ENCODE measurements at places on chromosomes 4 and X. TPM values are rescaled to one million over a fixed set of nuclear protein-coding genes. Genes with fewer than 3 reads are reported as not detected.

Gene PAGE1
- not detected for total RNA-seq

Gene ETDB
- total RNA-seq, result not detected

Gene C4orf54
- total RNA-seq, result not detected

Gene CFI
- total RNA-seq, result 21.2 TPM

Gene LRAT
- total RNA-seq, result not detected

Gene ELF4
- total RNA-seq, result 7.7 TPM

Gene MID2
- 15.0 TPM for total RNA-seq

Gene ADGRG4
- total RNA-seq, result not detected

Gene JAKMIP1
- not detected for total RNA-seq

Gene GALNTL6
- not detected for total RNA-seq

Measured in cardiac ventricle fibroblast (primary cell).